ENCODE measurements at places on chromosomes 2 and 18. TPM values are rescaled to one million over a fixed set of nuclear protein-coding genes. Genes with fewer than 3 reads are reported as not detected.

GRCh38 chr2:238650536-238650935 lies 197.3 kb upstream of the TWIST2 start:
- no peaks in the 10 kb centered on the region for H3K4me1 ChIP-seq
- DNase-seq = no peak
- no peak overlapping the region for H3K27ac ChIP-seq

GRCh38 chr2:44674473-44675284 lies 266.8 kb upstream of the SIX3 start:
- H3K4me1 ChIP-seq = peaks cover 8% of the 10 kb centered on the region
- H3K27me3 ChIP-seq = no peaks in the 10 kb centered on the region
- H3K36me3 ChIP-seq = no peaks in the 10 kb centered on the region
- no peak overlapping the region for H3K27ac ChIP-seq
- H3K4me3 ChIP-seq = no peak overlapping the region

DNA sequence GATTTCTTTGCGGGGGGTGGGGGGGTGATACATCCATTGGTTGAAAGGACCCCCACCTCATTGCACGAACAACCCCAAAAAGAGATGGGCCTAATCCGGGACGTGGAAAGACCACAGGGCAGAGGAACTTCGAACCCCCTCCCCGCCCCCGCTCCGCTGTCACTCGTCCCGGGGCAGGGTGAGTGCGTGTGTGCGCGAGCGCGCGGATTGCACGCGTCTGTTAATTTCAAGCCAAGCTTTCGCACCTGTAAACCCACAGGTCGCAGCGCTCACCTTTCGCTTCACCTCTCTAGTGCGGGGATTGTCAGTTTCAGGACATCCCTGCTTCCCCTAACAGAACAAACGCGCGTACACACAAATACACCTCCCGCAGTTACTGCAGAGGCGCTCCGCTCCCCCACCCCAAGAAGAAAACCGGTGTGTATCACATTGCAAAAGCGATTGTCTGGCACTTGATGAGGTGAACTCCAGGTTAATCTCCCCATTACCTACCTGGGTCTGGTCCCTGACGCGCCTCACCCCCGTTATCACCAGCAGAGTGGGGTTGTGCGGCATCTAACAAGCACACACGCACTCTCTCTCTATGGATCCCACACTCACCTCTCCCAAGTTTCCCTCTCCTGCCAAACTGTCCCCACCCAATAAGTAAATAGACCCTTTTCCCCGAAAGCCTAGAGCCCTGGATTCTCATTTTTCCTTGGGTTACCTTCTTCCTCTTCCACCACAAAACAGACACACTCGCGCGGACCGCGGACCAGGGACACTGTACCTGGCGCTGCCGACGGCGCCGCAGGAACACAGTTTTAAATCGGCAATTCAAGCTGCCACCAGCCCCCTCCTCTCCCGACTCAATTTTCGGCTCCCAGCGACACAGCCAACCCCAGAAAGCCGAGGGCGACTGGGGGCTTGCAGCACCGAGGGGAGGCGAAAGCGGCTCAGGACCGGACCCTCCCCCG lies 1.0 kb downstream of the CYP26B1 start:
- H3K27ac ChIP-seq = no peak overlapping the region
- DNase-seq = no peak
- H3K4me3 ChIP-seq = peak overlapping the region; percentile 13
- H3K27me3 ChIP-seq = peaks cover 66% of the 10 kb centered on the region

DNA sequence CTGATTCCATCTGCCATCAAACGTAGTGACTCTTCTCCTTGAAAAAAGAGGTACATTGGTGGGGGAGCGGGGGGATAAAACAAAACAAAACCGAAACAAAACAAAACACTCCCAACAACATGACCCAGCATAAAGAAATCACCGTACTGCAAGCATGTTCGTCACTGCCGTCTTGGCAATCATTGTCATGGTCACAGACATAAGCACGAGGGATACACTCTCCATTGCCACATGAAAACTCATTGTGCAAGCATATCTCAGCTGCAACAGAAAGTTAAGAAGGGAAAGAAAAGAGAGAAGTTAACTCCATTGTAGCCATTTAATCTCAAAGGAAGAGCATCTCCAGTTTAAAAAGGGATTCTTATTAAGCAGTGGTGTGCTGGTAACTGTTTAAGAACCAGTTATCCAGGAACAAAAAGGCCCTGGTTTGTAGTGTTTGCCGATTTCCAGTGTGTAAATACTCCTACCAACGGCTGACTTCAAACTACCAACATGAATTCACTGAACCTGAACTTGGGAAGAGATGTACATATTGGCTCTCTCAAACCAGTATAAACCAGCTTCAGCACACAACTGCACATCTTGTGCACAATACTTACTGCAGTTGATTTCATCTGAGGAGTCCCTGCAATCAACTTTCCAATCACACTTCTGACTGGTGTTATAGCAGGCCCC lies 68.2 kb downstream of the LRP2 start:
- H3K4me3 ChIP-seq = no peak overlapping the region
- H3K4me1 ChIP-seq = no peaks in the 10 kb centered on the region
- H3K27ac ChIP-seq = no peak overlapping the region
- H3K36me3 ChIP-seq = no peaks in the 10 kb centered on the region
- H3K27me3 ChIP-seq = peaks cover 10% of the 10 kb centered on the region

DNA sequence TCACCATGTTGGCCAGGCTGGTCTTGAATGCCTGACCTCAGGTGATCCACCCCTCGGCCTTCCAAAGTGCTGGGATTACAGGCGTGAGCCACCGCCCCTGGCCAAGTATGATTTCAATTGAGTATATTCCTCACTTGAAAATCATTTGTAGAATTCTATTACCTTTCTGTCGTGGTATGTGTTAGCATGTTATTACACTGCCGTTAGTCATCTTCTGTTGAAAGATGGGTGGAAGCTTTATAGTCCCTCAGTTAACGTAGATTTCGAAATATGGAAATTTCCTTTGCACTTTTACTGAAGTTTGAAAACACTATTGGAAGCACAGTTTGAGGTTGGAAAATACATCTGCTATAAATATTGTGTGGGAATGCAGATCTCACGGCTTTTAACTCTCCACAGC lies 14.7 kb downstream of the NIFK start:
- H3K27ac ChIP-seq = peak overlapping the region; percentile 96
- DNase-seq = peak; percentile 48
- no peaks in the 10 kb centered on the region for H3K27me3 ChIP-seq
- peaks cover 9% of the 10 kb centered on the region for H3K36me3 ChIP-seq
- H3K4me3 ChIP-seq = peak overlapping the region; percentile 45
- peaks cover 30% of the 10 kb centered on the region for H3K4me1 ChIP-seq

DNA sequence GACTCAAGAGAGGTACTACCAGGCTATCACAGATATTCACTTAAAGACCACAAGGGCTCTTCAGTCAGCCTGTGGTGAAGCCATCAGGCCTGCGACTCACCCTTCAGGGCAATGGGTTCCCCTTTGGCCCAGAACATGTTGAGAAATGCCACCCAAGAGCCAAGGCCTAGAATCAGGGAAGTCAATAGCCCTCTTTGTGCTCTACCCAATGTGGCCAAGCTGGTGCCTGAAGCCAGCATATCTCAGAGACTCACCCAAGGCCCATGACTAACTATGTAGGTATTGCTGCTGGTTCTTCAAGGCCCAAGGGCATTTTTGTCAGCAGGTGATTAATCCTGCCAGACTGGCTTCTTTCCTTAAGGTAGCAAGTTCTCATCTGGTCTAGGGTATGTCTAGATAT lies 338.9 kb upstream of the SETBP1 start:
- no peak overlapping the region for H3K27ac ChIP-seq
- no peaks in the 10 kb centered on the region for H3K27me3 ChIP-seq
- DNase-seq = no peak
- H3K36me3 ChIP-seq = no peaks in the 10 kb centered on the region
- H3K4me3 ChIP-seq = no peak overlapping the region

GRCh38 chr2:1614564-1614963 lies 129.8 kb downstream of the PXDN start:
- H3K4me3 ChIP-seq = no peak overlapping the region
- H3K27me3 ChIP-seq = peaks cover 5% of the 10 kb centered on the region
- no peak for DNase-seq
- H3K27ac ChIP-seq = no peak overlapping the region
- no peaks in the 10 kb centered on the region for H3K4me1 ChIP-seq

Gene LCT
- 0.16 TPM for total RNA-seq

DNA sequence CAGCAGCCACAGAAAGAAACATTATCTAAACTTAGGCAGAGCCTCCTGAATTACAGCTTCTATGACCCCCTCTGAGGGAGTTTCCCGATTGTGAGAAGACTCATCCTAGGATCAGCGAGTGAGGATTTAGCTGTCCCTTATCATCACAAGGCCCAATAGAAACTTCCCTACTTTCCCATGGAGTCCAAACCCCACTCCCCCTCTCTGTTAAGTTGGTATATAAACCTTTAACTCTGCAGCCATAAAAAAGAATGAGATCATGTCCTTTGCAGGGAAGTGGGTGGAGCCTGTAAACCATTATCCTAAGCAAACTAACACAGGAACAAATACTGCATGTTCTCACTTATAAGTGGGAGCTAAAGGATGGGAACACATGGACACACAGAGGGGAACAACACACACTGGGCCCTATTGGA lies 78.8 kb downstream of the MYL12B start:
- no peak for DNase-seq
- H3K4me1 ChIP-seq = peaks cover 21% of the 10 kb centered on the region
- H3K36me3 ChIP-seq = no peaks in the 10 kb centered on the region

DNA sequence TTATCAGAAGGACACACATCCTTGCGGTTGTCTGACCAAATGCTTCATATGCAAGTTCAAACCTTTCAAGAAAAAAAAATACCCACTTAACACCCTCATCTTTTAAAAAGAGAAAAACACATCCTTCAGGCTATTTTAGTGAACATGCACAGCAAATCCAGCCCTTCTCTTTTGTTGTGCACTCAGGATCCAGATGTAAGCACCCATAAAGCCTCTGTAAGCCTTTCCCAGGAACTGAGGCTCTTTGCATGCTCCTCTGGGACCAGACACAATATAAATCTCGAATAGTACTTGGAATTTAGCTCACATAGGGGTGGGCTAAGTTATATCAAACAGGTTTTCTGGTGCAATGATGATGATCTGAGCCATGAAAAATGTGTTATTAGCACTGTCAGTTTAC lies 308.8 kb upstream of the FAM98A start:
- no peak overlapping the region for H3K27ac ChIP-seq
- no peaks in the 10 kb centered on the region for H3K4me1 ChIP-seq
- no peaks in the 10 kb centered on the region for H3K36me3 ChIP-seq

GRCh38 chr18:26621161-26622026 lies 73.0 kb upstream of the KCTD1 start:
- H3K36me3 ChIP-seq = peaks cover 5% of the 10 kb centered on the region
- H3K4me1 ChIP-seq = no peaks in the 10 kb centered on the region
- H3K27ac ChIP-seq = no peak overlapping the region
- H3K27me3 ChIP-seq = peaks cover 9% of the 10 kb centered on the region
- H3K4me3 ChIP-seq = no peak overlapping the region

Gene TMEM178A
- total RNA-seq = 0.21 TPM

DNA sequence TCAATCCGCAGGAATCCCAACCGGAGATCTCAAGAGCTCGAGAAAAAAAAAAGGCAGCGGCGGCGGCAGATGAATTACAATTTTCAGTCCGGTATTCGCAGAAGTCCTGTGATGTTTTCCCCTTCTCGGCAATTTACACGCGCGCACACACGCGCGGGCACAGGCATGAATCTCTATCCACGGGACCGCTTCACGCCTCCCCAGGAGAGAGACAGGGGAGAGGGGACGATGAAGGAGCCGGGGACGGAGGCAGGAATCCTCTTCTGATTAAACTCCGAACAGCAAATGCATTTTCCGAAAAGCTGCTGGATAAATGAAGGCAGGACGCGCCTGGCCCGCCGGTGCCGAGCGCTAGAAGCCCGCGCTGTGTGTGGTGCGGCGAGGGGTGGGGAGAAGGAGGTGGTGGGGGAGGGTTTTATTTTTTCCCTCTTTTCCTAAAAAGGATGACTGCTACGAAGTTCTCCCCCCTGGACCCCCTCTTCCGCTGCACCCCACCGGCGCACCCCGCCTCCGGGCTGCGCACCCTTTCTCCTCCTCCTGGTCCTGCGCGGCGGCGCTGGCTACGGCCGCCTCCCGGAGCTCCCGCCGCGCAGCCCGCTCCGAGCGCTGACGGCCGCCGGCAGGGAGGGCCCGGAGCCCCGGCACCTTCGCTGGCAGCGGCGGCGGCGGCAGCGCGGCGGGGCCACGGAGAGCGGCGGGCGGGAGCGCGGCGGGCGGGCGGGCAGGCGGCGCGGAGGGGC lies at the start of gene BCL2:
Gene BCL2 (minus strand): TSS at position 387 of the 740 bp plus-strand sequence.
- H3K27ac ChIP-seq = peak within 1 kb of the TSS; percentile 97
- H3K27me3 ChIP-seq = no peaks in the 10 kb centered on the region
- H3K4me1 ChIP-seq = peaks cover 29% of the 10 kb centered on the region
- peak; percentile 70 for DNase-seq

- H3K27ac ChIP-seq = peak overlapping the region; percentile 61
- H3K4me3 ChIP-seq = no peak overlapping the region
- no peaks in the 10 kb centered on the region for H3K27me3 ChIP-seq
- DNase-seq = no peak
- peaks cover 59% of the 10 kb centered on the region for H3K36me3 ChIP-seq
These were observed 13.4 kb downstream of the HNRNPA3 start for GRCh38 chr2:177225965-177226360.

DNA sequence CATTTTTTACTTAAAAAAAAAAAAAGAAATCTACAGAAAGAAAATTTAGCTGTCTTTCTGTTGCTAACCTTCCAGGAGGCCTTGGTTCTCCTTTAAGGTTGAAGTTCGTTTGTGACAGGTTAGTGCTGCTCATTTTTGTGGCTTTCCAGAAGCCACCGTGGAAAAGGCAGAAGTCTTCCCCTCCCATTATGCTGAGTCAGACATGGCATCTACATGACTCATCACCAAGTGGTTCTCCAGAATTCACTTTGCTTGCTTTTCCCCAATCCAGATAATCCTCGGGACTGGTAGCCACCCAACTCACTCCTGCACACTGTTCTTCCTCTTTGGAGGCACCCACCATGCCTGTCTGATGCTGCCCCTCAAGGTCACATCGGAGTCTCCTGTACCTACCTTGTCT lies 228.7 kb downstream of the PIK3C3 start:
- no peaks in the 10 kb centered on the region for H3K4me1 ChIP-seq
- no peak for DNase-seq
- no peak overlapping the region for H3K4me3 ChIP-seq
- no peaks in the 10 kb centered on the region for H3K27me3 ChIP-seq

Gene MLPH
- 0.82 TPM for total RNA-seq

DNA sequence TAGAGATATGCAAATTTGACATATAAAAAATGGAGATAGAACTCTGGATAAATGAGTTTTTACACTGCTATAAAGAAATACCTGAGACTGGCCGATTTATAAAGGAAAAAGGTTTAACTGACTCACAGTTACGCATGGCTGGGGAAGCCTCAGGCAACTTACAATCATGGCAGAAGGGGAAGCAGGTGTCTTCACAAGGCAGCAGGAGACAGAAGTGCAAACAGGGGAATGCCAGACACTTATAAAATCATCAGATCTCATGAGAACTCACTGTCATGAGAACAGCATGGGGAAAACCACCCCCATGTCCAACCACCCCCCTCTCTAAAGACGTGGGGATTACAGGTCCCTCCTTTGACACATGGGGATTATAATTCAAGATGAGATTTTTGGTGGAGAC lies 1540.2 kb upstream of the SLC39A10 start:
- no peaks in the 10 kb centered on the region for H3K36me3 ChIP-seq
- no peak overlapping the region for H3K4me3 ChIP-seq
- H3K4me1 ChIP-seq = no peaks in the 10 kb centered on the region
- no peak for DNase-seq
